ENCODE measurements at places on chromosomes 4 and X.
A peak's percentile ranks its signal among the peaks of the same experiment; 100 is the strongest.

GRCh38 chr4:53378171-53378482, 686 bp downstream of the FIP1L1 start:
- no peak for DNase-seq

GRCh38 chr4:11404431-11404830, 24.3 kb downstream of the HS3ST1 start:
- DNase-seq = no peak

DNA sequence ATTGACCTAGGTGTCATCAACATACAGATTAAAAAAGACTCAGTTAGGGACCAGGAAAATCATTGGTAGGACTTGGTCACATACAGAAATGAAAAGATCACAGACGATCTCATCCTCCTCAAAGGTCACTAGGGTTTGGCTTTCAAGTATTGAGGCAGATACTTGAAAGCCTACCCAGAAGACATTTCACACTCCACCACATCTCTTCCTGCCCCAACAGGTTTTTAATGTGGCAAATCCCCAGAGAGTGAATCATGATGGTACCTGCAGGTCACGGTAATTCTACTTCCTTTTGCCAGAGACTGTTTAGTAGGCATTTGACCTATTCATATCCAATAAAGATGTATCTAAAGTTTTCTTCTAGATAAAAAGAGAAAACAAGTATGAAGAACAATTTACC, 44.1 kb downstream of the INPP4B start:
- no peak for DNase-seq

DNA sequence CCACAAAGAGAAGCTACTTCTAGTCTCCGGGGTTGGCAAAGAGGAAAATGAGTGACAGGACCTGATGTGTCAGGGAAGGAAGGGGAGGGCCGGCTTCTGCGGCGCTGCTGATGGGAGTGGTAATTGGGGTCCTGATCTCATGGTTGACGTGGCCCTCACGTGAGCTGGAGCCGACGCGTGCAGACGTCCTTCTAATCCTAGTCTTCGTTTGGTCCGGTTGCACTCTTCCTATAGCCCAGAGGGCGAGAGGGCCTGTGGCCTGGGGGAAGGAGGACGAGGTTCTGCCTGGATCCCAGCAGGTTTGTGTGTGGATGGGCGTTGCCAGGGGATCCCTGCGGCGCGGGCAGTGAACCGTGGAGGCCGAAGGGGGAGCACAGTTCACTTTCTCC, at the start of gene ARMCX1:
Gene ARMCX1, plus strand, starts transcription at position 186 of the 389 bp plus-strand sequence. CDS start 2,384 bp downstream, outside the sequence.
- DNase-seq = no peak

- no peak for DNase-seq
These were observed 48.0 kb upstream of the STARD8 start for GRCh38 chrX:68599256-68600152.

GRCh38 chr4:92657695-92658094, 353.9 kb downstream of the GRID2 start:
- DNase-seq = no peak

GRCh38 chrX:38175139-38175538, 45.5 kb downstream of the SRPX start:
- DNase-seq = no peak

- no peak for DNase-seq
These were observed 34.7 kb downstream of the IL13RA1 start for GRCh38 chrX:118761939-118762707.

DNA sequence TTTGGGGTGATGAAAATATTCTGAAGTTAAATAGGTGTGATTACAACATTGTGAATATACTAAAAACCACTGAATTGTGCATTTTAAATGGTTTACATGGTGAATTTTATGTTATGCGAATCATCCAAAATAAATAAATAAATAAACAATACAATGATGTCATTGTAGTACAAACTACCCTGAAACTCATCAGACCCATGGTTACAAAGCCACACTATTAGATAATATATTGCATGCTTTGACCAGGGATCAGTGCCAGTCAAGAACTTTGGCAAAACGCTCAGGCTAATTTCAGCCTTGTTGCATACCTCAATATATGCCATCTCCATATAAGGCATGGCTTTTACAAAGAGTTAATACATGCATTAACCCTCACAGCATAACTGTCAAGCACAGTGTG, 45.5 kb upstream of the XIAP start:
- no peak for DNase-seq

- peak; percentile 62 for DNase-seq
These were observed 82.9 kb upstream of the TAB3 start for GRCh38 chrX:30971774-30972603.

DNA sequence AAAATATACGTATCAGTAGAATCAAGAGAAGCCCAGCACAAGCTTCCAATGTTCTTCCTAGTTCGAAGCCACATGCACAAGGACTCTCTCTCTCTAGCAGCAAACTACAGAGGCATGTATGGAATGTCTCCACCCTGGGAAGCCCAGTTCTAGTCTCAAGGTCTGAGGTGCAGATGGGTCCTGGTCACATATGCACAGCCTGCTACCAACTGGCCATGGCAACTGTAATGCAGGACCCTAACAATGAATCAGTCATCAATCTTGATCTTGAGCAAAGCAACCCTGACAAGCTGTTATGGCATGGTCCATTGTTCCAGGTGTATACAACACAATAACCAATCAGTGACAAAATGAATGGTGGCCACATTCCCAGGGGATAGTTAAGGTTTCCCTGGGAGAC, 55.8 kb downstream of the MBNL3 start:
- DNase-seq = no peak

- no peak for DNase-seq
These were observed 74.3 kb upstream of the CLNK start for GRCh38 chr4:10758906-10759305.

DNA sequence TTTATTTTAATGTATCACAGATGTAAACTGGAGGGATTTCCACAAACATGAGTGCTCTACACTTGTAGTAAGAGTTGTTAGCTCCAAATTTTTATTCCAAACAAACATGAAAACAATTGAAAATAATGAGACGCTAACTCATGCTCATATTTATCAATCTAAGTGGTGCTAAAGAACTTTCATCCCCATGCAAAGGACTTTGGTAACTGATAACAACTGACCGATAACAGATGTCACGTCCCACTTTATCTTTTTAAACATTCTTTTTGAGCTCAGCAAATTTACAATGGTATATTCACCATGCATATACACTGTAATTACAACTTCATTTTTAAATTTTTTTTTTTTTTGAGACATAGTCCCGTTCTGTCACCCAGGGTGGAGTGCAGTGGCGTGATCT, 15.6 kb upstream of the MAOA start:
- DNase-seq = no peak

- DNase-seq = no peak
These were observed 285.5 kb upstream of the PCDH7 start for GRCh38 chr4:30434656-30435055.

GRCh38 chrX:118570209-118570608, 74.6 kb downstream of the DOCK11 start:
- no peak for DNase-seq

DNA sequence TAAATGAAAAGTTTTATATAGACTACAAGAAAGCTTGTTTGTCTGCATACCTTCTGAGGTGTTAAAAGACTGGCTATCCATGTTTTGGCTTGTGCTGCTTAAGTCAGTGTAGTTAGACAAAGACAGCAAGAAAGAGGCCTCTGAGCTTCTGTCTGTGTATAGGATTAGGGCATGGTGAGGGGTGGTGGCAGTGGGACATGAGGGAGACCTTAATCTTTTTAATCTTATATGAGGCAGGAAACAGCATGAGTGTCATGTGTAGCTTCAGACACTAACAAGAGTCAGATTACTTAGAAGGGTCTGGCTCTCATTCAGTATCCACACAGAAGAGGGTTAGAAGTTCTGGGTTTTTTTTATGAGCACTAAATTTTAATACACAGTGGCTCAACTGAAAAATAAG, 213.3 kb downstream of the GABRG1 start:
- DNase-seq = no peak
